ENCODE measurements at places on chromosomes 6 and 20.

DNA sequence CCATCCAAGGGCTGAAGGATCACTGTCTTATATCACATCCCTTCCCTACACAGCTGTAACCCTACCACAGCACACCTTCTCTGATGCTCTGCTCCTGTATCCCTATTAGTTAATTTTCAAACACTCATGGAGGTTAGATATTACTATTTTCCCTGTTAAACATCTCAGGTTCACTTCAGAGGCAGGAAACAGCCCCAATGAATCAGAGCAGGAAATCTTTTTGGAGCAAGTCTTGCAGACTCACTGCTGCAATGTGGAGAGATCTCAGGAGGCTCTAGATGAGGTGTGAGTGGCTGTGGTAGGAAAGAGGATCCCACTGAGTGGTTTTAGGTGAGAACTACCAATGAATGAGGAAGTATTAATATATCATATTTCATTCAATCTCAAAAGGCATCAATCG is 19.7 kb upstream of the HTR1B start:
- no peak for DNase-seq
- no peaks in the 10 kb centered on the region for H3K36me3 ChIP-seq

DNA sequence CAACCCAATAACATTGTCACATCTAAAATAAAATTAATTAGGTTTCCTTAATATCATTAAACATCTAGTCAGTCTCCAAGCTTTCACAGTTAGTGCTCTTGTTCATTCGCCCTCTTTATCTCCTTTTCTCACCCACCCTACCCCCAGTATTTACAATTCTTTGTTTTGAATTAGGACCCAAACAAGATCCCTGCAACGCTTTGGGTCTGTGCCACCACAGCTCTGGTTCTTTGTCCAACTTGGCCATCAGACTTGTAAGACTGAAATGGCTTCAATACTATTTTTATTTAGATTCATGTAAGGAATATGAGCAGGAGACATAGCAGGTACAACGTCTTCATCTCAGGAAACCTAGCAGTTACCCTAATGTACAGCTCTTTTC is 276.5 kb downstream of the CDKAL1 start:
- no peaks in the 10 kb centered on the region for H3K27me3 ChIP-seq
- no peak for DNase-seq
- H3K4me1 ChIP-seq, result no peaks in the 10 kb centered on the region
- H3K27ac ChIP-seq, result no peak overlapping the region
- H3K36me3 ChIP-seq, result no peaks in the 10 kb centered on the region
- H3K4me3 ChIP-seq, result no peak overlapping the region

DNA sequence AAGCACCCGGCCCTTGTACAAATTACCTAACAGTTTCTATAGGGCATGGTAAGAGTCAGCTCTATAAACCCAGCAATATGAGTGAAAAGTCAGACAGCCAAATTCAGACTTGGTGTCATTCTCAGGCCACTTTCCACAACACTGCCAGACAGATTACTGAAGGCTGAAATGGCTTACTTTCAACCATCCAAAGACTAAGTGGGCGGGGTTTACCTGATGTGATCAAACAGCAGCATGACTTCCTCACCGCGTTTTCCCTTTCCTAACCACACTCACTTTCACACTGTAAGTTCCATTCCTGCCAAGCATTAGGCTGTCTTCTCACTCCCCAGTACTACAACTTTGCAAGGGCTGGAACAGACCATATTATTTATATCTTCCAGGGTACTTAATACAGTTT is 85.9 kb downstream of the SMLR1 start:
- H3K4me1 ChIP-seq, result peaks cover 2% of the 10 kb centered on the region
- H3K27ac ChIP-seq, result no peak overlapping the region
- no peaks in the 10 kb centered on the region for H3K36me3 ChIP-seq
- H3K4me3 ChIP-seq, result no peak overlapping the region
- peak; percentile 0 for DNase-seq
- H3K27me3 ChIP-seq, result no peaks in the 10 kb centered on the region

DNA sequence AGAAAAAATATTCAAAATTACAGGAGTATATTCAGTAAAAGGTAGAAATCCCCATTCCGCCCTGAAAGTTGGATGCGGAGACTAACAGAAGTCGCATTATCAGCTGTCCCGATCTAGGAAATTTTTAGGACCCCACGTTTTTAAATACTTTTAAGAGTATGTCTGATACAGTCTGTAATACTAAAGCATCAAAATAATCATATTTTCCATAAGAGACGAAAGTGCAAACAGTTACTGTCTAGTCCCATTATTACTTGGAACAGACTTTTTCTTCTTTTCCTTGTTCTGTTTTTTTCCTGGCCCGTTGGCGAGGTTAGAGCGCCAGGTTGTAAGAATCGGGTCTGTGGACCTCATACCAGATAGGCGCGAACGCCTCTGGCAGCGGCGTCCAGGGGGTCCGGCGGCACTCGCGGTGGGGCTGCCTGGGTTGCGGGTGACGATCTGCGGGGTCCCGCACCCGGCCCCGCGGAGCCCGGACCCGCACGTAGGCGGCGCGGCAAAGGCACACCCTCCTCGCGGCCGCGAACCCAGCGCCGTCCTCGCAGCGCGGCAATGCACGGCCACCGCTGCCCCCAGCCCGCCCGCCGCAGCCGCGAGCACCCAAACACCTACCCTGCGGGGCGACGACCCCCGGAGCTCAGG is 460 bp downstream of the PLAGL1 start:
- peaks cover 4% of the 10 kb centered on the region for H3K27me3 ChIP-seq
- H3K27ac ChIP-seq, result no peak overlapping the region
- H3K4me3 ChIP-seq, result peak overlapping the region; percentile 52
- H3K4me1 ChIP-seq, result no peaks in the 10 kb centered on the region
- DNase-seq, result no peak
- H3K36me3 ChIP-seq, result no peaks in the 10 kb centered on the region

DNA sequence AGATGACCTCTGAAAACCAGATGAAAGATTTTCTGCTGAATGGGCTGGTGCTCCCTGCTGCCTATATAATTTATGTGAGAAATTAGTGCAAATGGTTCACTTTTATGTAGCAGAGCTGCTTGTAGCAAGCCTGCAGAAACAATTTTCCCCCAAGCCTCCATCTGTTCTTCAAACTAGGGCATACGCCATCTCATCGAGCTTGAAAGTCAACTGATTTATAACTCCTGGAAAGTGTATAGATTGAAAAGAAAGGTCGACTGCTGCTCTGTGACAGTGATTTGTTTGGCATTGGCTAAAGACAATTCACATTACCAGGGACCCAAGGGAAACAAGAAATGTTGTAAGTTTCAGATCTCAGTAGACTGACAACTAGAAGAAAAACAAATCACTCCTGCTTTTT is 93.3 kb downstream of the PACRG start:
- DNase-seq, result no peak
- H3K4me3 ChIP-seq, result no peak overlapping the region
- no peaks in the 10 kb centered on the region for H3K36me3 ChIP-seq
- H3K27ac ChIP-seq, result no peak overlapping the region
- no peaks in the 10 kb centered on the region for H3K4me1 ChIP-seq
- no peaks in the 10 kb centered on the region for H3K27me3 ChIP-seq

DNA sequence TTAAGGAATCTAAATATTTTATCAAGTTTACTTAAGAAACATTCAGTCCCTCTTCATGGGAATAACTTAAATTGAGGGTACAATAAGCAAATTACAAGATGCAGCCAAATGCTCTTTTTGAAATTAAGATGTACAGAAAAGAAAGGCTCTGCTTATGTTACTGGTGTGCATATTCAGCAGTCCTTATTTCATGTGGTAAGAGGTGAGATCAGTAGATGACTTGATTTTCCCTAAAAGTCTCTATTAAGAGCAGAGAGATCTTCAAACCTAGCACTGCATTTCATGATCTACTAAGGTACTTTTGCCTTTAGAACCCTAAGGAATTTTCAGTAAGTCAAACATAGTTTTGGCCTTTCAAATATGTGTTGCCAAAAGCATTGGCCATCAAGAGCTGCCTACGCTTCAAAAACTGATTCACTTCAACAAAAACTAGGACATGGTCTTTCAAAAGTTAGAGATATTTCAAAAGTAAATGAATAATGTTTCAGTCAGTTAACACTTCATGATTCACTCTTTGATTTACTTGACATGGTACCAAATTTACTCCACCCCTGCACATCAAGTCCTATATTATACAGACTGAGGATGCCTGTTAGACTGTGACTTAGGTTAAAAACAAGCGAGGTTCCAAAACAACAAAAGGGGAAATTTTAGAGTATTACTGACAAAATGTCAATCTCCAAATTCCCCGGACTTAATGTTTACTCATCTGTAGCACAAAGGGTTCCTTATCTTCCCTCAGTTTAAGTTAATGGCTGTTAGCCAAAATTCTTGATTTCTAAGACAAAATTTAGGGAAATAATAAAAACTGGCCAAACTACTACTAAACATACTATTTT is 19.2 kb downstream of the C6orf62 start:
- no peak for DNase-seq
- H3K4me3 ChIP-seq, result no peak overlapping the region

GRCh38 chr20:44051661-44052000 is 135.4 kb downstream of the JPH2 start:
- no peaks in the 10 kb centered on the region for H3K27me3 ChIP-seq
- H3K4me1 ChIP-seq, result no peaks in the 10 kb centered on the region
- DNase-seq, result no peak
- H3K36me3 ChIP-seq, result no peaks in the 10 kb centered on the region
- H3K4me3 ChIP-seq, result no peak overlapping the region

- H3K4me1 ChIP-seq, result no peaks in the 10 kb centered on the region
- DNase-seq, result no peak
- no peaks in the 10 kb centered on the region for H3K36me3 ChIP-seq
- H3K4me3 ChIP-seq, result no peak overlapping the region
- no peak overlapping the region for H3K27ac ChIP-seq
- H3K27me3 ChIP-seq, result no peaks in the 10 kb centered on the region
Measured at GRCh38 chr6:73817253-73817652, 121.2 kb downstream of the CD109 start.

- no peak for DNase-seq
- H3K4me3 ChIP-seq, result no peak overlapping the region
- H3K27ac ChIP-seq, result no peak overlapping the region
Measured at GRCh38 chr6:134665029-134665723, 284.7 kb downstream of the ALDH8A1 start.

- H3K36me3 ChIP-seq, result peaks cover 23% of the 10 kb centered on the region
- no peak overlapping the region for H3K27ac ChIP-seq
- no peak overlapping the region for H3K4me3 ChIP-seq
- H3K27me3 ChIP-seq, result no peaks in the 10 kb centered on the region
Measured at GRCh38 chr6:52510213-52510562, 66.7 kb downstream of the TRAM2 start.

DNA sequence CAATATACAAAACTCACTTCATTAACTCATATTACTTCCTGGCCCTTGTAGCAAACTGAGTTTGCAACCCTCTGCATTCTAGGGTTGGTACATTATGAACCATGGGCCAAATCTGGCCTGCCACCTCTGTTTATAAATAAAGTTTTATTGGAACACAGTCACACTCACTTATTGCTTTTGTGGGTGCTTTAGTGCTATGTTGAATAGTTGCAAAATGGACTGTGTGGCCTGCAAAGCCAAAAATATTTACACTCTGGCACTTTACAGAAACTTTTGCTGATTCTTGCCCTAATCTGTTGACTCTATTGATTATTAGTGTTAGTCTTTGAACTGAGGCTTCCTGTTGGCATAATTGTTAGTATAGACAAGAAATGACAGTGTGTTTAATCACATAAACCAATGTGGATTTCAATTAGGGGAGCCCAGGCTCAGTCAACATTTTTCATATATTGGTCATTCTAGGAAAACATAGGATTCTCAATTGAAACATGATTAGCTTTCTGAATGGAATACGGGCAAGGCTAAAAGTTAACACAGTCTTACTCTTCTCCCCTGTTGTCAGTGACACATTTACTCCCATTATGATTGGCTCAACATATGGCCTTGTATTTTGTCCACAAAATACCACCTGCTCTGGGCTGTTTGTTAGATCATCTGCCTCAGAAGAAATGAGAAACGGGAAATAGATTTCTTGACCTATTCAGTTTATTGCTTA is 241.9 kb upstream of the ZFP64 start:
- no peak overlapping the region for H3K4me3 ChIP-seq
- H3K4me1 ChIP-seq, result peaks cover 2% of the 10 kb centered on the region
- H3K27me3 ChIP-seq, result no peaks in the 10 kb centered on the region
- H3K27ac ChIP-seq, result no peak overlapping the region
- DNase-seq, result no peak

- no peak overlapping the region for H3K4me3 ChIP-seq
- H3K36me3 ChIP-seq, result no peaks in the 10 kb centered on the region
- DNase-seq, result no peak
- peaks cover 4% of the 10 kb centered on the region for H3K27me3 ChIP-seq
- no peaks in the 10 kb centered on the region for H3K4me1 ChIP-seq
Measured at GRCh38 chr20:20755231-20755630, 42.8 kb upstream of the RALGAPA2 start.

- no peaks in the 10 kb centered on the region for H3K27me3 ChIP-seq
- H3K36me3 ChIP-seq, result no peaks in the 10 kb centered on the region
- no peak overlapping the region for H3K27ac ChIP-seq
- H3K4me1 ChIP-seq, result no peaks in the 10 kb centered on the region
- H3K4me3 ChIP-seq, result no peak overlapping the region
- no peak for DNase-seq
Measured at GRCh38 chr6:169650241-169650958, 51.4 kb downstream of the WDR27 start.

GRCh38 chr20:64081624-64081964 is 1.7 kb downstream of the OPRL1 start:
- no peaks in the 10 kb centered on the region for H3K36me3 ChIP-seq
- no peaks in the 10 kb centered on the region for H3K27me3 ChIP-seq
- H3K27ac ChIP-seq, result no peak overlapping the region
- no peak for DNase-seq

GRCh38 chr6:137202078-137202477 is 17.1 kb downstream of the IFNGR1 start:
- H3K4me1 ChIP-seq, result no peaks in the 10 kb centered on the region
- no peak overlapping the region for H3K4me3 ChIP-seq

DNA sequence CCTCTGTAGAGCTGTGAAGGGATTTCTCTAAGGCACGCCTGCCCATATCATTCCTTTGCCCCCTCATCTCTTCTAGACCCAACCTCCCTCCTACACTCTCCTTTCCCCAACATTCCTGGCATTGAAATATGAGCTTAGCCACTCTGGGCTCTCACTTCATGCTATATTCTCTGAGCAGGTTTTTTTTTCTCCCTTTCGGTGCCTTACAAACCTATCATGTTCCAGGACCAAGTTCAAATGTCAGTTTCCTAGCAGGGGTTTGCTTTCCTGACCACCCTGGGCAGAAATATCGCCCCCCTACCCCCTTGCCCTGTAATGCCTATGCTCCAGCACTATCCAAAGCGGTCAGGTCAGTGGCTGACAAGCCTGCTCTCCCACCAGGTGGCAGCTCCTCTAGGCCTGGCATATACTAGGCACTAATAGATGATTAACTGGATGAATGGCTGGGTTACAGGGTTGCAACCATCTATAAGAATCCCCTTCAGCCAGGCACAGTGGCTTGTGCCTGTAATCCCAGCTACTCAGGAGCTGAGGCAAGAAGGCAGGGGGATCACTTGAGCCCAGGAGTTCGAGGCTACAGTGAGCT is 25.7 kb upstream of the AAR2 start:
- no peaks in the 10 kb centered on the region for H3K4me1 ChIP-seq
- H3K4me3 ChIP-seq, result no peak overlapping the region
- H3K36me3 ChIP-seq, result no peaks in the 10 kb centered on the region
- no peak for DNase-seq
- no peaks in the 10 kb centered on the region for H3K27me3 ChIP-seq
- no peak overlapping the region for H3K27ac ChIP-seq

All from effector memory CD4-positive, alpha-beta T cell (primary cell).